ENCODE measurements at places on chromosomes 5 and 9.

GRCh38 chr9:120878188-120879130, 1.5 kb upstream of the PHF19 start:
- no peak for DNase-seq

DNA sequence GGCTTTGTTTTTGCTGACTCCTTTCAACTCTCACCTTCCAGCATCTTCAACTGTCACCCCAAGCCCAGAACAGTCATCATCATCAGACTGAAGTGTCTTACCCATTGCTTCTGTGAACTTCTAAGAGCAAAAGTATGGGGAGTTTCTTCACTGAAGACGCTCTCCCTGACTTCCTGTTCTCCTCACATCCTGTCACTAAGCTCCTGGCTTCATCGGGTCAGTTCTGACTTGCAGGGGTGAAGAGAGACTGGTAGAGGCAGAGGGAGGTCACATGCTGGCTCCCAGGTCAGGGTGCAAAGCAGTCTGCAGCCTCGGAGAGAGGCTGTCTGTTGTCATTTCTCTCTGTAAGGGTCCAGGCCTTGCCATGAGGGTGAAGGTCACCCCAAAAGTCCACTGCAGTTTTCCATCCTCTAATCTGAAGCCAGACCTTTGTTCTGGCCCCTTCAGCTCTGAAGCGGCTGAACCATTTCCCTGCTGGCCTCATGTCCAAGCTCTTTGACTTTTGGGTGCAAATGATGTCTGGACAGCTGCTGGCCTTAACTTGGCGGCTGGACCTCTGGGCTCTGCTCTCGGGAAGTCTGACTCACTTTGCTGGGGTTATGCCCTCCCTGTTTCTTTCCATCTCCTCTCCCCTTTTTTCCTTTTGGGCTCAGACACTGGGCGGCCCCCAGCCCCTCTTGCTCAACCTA, 305.0 kb downstream of the RAB3C start:
- DNase-seq = no peak

- no peak for DNase-seq
Observed at GRCh38 chr5:106290841-106291240, 1379.9 kb downstream of the EFNA5 start.

GRCh38 chr9:134326724-134327601, 708 bp downstream of the RXRA start:
- DNase-seq = no peak

DNA sequence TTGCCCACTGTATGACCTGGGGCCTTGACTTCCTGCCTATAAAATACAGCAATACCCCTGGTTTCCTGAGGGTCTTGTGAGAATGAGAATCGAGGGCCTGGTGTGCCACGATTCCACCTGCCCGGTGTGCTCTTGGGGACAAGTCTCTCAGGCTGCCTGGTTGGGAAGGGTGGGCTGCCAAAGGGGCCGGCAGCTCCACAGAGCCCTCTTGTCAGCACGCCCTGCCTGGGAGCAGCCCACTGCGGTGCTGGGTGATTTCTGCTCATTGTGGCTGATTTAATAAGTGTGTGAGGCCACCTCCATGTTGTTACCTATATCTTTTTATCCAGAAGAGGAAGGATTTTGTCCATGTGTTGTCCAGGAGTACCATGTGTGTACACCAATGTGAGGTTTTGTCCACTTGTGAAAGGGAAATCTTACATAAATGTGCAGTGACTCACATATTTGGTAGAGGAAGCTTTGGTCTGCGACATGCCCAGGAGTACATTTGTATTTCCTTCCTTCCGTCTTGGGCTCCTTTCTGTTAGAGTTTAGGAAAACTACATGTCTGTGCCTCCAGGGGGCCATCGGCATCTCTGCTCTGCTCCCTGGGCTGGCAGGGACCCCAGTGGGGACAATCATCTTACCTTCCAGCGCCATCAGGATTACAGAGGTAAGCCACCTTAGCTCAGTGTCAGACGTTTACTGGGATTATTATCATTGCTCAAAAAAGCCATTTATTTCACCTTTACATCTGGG, 108.6 kb downstream of the PHF2 start:
- DNase-seq = no peak

GRCh38 chr5:137619191-137619870, 116.6 kb downstream of the KLHL3 start:
- DNase-seq = no peak

- DNase-seq = no peak
Observed at GRCh38 chr9:4182831-4183230, 117.0 kb downstream of the GLIS3 start.

- no peak for DNase-seq
Observed at GRCh38 chr5:6365977-6366590, 12.3 kb downstream of the MED10 start.

DNA sequence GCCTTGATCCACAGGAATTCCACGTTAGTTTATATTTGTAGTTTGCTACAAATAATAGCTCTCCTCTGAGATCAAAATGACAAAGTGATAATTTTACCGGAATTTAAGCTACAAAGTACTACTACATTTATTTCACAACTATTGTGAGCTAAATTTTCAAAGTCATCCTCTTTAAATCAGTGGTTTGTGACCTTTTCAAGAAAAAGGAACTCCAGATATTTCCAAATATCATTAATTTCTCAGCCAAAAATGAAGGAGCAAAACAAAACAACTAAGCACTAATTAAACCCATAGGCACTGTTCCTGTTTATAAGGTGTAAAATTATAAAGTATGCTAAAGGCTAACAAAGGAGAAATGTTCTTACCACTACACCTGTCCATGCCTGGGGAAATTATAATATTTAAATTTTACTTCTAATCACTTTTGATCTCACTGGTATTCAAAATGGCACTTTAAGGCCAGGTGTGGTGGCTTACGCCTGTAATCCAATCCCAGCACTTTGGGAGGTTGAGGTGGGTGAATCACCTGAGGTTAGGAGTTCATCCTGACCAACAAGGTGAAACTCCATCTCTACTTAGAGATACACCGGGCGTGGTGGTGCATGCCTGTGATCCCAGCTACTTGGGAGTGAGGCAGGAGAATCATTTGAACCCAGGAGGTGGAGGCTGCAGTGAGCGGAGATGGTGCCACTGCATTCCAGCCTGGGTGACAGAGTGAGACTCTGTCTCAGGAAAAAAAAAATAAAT, 77.5 kb downstream of the CEMIP2 start:
- DNase-seq = no peak

DNA sequence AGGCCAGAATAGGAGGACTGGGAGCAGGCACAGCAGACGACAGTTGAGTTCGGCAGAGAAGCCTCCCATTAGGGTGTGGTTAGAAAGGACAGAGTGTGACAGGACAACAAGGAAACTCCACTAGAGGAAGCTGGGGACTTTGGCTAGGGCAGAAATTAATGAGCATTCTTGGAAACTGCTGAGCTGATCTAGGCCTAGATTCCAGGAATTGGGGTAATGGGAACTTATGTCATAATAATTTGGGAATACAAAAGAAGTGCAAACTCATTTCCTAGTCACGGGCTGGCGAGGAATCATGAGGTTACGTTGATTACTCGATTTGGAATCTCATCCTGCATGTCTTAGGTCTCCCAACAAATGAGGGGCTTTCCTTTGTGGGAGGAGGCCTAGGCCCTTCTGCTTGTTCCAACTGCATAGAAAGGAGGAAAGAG, 144.6 kb upstream of the RPS23 start:
- no peak for DNase-seq

GRCh38 chr9:93397661-93398373, 53.7 kb upstream of the FAM120A start:
- no peak for DNase-seq

DNA sequence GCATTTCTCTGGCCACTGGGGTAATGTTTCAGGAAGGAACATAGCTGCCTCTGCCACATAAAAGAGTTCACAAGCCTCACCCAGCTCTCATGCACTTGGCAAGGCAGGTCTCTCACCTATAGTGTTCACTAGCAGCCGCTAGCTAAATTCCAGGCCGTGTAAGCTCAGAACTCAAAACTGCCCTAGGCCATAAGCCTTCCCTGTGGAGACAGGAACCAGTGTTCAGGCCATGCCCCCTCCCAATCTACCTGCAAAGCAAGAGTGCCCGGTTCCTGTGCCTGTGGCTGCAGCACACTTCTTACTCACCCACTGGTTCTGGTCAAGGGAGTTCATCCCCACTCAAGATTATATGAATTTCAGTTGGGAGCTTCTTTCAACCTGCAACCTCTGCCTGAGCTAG, 60.7 kb upstream of the ZNF169 start:
- DNase-seq = no peak

- DNase-seq = no peak
Observed at GRCh38 chr5:168710706-168711105, 131.5 kb upstream of the PANK3 start.

All from esophagus squamous epithelium (tissue), 5 donors.